ENCODE measurements at places on chromosomes 16 and 17.

DNA sequence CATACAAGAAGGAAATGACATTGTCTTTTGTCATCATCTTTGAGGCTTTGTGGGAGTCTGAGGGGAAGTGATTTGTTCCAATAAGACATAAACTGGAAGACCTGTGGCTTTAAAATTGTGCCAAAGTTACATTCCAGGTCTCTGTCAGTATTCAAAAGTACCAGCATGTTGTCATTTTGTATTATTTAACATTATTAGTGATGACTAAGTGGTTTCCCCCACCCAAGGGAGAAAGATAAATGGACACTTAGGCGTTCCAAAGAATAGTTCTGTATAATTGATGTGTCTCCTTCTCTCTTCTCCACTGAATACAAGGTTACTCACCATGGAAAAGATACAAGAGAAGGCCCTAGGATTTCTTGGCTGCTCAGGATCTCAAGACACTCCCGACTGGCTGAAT, 3.8 kb downstream of the CFAP97D1 start:
- DNase-seq: no peak

GRCh38 chr16:73368715-73369114, 320.8 kb upstream of the ZFHX3 start:
- no peak for DNase-seq

DNA sequence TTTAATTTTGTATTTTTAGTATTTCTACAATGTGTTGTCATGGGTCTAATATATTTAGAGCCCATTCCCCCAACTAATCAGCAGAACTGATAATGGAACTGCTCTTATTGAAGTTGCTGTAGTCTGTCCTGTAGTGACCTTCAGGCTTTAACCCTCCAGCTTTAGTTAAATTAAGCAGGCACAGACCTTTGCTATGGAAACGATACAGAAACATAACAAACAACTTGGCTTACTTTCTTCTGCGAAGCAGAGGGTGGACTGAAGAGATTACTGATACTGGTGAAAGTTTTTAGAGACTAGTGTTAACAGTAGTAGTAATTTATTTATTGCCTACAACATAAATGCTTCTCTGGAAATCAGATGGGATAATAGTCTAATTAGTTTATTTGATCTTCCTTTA, 61.4 kb downstream of the NFATC3 start:
- no peak for DNase-seq

- no peak for DNase-seq
These were observed 299.6 kb upstream of the CCL2 start for GRCh38 chr17:33955461-33955860.

DNA sequence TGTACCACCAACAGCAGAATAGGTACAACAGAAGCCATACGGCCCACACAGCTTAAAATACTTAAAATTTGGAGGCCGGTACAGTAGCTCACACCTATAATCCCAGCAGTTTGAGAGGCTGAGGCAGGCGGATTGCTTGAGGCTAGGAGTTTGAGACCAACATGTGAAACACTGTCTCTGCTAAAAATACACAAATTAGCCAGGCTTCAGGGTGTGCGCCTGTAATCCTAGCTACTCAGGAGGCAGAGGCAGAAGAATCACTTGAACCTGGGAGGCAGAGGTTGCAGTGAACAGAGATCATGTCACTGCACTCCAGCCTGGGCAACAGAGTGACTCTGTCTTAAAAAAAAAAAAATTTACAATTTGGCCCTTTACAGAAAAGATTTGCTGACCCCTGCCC, 17.0 kb downstream of the GFOD2 start:
- DNase-seq: no peak

GRCh38 chr17:75604034-75604695, 16.6 kb downstream of the MYO15B start:
- DNase-seq: no peak

- no peak for DNase-seq
These were observed 54.1 kb downstream of the XYLT1 start for GRCh38 chr16:17416461-17417311.

DNA sequence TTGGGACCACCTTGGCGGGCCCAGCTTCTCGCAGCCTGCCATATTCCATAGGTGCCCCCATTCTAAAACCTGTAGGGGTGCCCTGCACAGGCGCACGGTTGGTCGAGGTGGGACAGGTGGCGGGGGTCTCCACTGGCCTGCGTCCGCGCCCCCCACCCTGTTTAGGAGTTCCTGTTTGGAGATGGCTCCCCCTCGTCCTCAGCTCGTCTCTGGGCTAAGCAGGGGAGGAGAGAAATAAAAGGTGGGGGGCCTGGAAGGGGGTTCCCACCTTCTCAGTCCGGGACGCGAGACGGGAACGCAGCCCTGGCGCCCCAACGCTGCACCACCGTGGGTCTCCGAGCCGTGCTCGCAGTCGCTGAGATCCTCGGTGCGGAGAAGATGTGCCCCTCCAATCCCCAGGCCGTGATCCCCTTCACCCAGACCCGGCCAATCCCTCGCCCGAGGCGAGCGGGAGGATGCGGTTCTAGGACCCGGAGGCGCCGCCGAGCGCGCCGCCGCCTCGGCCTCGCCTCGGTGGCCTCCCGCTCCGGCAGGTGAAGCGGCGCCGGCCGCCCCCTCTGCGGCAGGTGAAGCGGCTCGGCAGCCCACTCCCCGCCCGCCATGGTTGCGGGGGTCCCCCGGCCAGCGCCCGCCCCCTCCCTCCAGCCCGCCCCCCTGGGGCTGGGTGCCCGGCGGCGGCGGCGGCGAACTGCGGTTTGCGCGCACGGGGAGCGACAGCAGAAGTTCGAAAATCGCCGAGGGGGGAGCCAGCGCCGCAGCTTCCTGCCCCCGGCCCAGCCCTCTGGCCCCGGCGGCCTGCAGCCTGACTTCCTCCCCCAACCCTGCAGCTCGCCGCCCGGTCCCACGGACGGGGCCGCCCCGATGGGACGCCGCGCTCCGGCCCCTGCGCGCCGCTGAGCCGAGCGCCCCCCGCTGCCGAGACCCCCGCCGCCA, at the start of gene FMNL1:
Gene FMNL1 (plus strand): TSS at position 805 of the 933 bp plus-strand sequence. CDS start 240 bp downstream, outside the sequence.
- no peak for DNase-seq

DNA sequence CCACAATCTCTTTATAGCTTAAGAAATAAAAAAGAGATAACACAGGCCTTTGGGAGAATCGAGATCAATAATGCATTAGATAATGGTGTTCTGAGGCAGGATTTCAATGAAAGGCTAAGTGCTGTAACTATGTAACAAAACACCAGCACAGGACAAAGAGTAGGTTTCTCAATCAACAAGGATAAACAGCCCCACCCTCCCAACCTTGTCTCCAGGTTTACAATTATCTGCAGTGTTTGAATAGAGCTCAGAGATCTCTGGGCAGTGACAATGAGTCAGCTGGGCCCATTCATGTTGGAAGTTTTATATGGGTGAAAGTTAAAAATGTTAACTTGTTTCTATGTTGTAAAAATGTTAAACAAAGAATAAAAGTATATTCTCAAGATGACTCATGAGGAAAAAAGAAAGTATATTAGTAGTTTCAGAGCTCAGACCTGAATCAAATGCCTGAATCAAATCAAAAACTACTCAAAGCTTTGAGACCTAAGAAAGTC, 17.0 kb upstream of the KRT20 start:
- no peak for DNase-seq

- no peak for DNase-seq
These were observed 66.3 kb downstream of the STX8 start for GRCh38 chr17:9509236-9509816.

All from cerebellar nuclear complex (tissue), 1 donor.